Inflammatory macrophage treated with lipopolysaccharide for 4 hours (primary cell): ENCODE measurements at places on chromosomes 4 and X.
A peak's percentile ranks its signal among the peaks of the same experiment; 100 is the strongest.

- no peak for DNase-seq
These were observed 2412.8 kb downstream of the ARAP2 start for GRCh38 chr4:33831442-33832066.

DNA sequence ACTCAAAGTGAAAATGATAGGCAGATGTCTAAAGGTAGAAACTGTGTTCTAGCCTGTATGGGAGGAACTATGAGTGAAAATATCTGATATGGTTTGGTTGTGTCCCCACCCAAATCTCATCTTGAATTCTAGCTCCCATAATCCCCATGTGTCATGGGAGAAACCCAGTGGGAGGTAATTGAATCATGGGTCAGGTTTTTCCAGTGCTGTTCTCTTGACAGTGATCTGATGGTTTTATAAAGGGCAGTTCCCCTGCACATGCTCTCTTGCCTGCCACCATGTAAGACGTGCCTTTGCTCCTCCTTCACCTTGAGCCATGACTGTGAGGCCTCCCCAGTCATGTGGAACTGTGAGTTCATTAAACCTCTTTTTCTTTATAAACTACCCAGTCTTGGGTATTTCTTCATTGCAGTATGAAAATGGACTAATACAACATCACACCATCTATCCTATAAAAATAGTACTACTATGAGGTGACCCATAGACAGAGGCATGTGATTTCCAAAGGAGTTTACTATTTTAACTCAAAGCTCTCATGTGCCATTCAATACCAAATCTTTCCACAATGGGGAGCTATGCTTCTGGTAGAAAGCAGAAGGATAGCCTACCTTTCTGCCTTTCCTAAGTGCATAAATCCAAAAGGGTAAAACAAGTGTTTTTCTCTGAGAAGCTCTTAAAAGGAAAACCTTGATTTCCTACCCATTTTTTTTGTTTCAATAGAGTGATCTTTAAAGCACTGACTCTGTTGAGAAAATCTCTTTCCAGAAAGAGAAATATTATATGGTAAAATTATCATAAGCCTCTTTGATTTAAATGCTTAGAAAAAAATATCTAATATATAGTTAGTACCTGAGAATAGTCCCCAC lies 38.8 kb downstream of the SEC31A start:
- DNase-seq, result peak; percentile 20

- no peak for DNase-seq
These were observed 57.1 kb upstream of the ADGRG2 start for GRCh38 chrX:19179389-19179788.

GRCh38 chr4:167578906-167579305 lies 344.6 kb upstream of the SPOCK3 start:
- DNase-seq, result no peak

DNA sequence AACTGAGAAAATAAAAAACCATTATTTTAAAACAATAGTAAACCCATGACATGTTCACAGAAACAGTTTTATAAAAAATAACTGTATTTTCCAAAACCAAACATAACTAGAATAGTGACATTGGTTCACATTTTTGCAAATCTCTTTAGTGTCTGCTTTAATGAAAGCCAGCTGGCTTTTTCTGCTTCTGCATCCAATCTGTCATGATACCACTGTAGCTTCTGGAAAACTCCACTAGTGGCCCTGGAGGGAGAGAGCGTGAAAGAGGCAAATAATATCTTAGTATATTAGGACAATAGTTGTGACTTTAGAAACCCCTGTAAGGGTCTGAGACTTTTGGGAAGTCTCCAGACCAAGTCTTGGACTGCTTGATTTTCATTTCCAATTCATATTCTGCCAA lies 31.1 kb downstream of the FGFBP1 start:
- DNase-seq, result no peak

DNA sequence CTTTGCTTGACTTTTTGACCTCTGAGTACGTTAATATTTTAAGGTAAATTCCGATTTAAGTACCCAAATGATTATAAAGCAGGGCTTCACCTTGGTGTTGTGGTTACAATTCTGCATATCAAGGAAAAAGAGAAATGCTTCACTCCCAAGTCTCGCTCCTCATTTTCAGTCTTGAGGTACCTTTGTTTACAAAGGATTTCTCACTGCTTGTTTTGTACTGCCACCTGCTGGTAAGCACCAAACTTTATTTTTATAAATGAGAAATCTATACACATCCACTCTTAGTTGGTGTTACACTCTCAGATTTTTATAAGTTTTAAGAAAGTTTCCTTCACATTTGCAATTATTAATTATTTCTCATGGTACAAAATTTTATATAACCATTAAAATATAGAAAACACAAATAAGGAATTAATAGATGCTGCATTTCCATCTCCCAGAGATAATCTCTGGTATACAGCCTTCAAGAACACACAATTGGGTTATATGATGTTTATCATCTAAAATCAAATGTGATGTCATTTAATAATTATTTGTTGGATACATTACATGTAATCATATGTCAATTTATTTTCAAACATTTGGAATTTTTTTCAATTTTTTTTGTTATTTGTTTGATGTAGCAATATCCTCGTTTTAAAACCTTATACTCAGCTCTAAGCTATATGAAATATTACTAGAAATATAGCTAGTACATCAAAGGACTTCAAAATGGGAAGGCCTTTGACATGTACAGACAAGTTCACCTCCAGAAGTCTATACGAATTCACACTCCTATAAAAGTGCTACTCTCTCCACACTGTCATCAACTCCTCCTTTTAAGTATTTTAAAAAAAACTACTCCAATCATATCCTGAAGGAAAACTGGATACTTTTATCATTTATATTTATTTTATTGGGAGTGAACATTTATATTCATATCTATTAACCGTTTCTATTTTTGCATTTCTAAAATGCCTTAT lies 179.9 kb downstream of the KCNIP4 start:
- DNase-seq, result peak; percentile 17

GRCh38 chr4:185734214-185734613 lies 77.8 kb downstream of the SORBS2 start:
- DNase-seq, result peak; percentile 91

DNA sequence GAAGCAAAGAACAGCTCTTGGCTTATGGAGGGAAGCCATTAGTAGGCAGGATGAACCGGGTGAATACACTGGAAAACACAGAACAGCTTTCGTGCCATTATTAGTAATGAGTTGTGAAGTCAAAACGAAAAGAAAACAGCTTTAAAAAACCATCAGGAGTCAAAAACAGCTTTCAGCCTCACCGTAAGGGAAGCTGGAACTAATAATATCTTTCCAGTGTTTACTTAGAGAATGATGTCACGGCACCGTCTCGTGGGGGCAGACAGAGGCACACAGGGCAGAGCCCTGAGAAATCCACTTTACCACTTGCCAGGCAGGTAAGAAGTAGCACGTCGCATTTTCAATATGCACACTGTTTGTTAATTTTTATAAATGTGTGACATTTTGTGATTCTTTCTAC lies 37.9 kb upstream of the HMX1 start:
- DNase-seq, result no peak

DNA sequence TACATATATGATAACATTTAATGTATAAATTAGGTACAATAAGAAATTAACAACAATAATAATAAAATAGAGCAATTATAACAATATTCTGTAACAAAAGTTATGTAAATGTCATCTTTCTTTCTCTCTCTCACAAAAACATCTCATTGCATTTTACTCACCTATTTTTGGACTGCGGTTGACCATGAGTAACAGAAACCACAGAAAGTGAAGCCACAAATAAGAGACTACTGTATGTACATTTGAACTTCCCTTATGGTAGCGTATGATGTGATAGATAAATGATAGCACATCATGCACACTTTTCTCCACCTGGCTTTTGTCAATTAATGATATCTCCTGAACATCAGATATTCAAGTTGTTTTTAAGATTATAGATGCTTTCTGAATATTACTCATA lies 80.5 kb downstream of the HNRNPD start:
- peak; percentile 53 for DNase-seq

DNA sequence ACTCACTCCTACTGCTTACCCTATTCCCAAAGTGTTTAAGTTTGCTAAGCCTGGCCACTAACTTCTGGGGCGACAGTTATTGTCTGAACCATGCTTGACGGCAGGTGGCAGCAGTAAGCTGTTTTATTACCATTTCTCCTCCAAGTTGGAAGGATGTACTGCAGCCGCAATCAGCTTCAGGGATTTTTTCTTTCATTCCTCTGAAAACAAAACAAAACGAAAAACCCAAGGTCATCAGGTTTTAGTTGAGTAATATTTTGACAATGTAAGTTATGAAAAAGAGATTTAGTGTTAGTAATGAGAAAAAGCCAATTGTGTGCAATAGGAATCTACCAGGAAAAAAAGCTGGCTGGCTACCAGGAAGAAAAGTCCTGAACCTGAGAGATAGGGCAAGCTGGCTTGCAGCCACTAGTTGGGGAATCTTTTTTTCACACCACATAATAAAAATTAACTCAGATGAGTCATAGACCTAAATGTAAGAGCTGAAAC lies 13.2 kb upstream of the RAB9B start:
- peak; percentile 45 for DNase-seq

GRCh38 chr4:8001564-8002355 lies 62.1 kb upstream of the AFAP1 start:
- no peak for DNase-seq

GRCh38 chr4:11152684-11153083 lies 276.0 kb downstream of the HS3ST1 start:
- no peak for DNase-seq

- DNase-seq, result peak; percentile 56
These were observed 47.9 kb downstream of the TET2 start for GRCh38 chr4:105194328-105195231.

- no peak for DNase-seq
These were observed 14.8 kb downstream of the FAM9B start for GRCh38 chrX:9019151-9019550.

DNA sequence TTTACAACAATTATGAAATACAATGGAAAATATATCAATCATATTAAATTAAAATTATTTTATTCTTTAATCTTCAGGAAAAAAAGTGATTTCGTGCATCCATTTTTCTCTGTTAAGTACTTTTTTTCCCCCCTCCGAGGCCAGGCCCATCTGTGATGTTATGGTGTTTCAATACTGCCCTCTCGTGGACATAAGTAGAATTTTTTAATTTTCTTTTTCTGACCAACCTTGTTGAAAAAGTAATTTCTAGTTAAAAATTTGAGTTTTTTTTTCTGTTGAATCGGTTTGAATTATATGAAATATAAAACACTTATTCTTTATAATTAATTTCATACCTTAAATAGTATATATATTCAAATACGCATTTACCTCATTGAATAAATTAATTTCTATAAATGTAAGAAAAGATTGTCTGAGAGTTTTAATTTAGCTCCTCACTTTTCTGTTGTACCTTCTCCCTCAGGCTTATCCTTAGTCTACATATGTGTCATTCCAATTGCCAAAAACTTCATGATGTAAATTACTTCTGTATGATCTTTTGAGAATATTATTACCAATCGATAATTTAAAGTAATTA lies 175.8 kb upstream of the TECRL start:
- peak; percentile 29 for DNase-seq

DNA sequence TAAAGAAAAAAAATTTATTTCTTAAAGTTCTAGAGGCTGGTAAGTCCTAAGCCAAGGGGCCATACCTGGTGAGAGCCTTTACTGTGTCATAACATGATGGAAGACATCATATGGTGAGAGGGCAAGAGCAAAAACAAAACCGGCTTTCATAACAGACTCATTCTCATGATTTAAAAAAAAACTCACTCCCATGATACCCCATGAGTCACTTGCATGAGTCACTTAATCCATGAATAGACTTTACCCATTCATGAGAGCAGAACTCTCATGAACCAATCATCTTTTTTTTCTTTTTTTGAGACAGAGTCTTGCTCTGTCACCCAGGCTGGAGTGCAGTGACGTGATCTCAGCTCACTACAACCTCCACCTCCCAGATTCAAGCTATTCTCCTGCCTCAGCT lies 369.7 kb upstream of the DIAPH2 start:
- peak; percentile 5 for DNase-seq

DNA sequence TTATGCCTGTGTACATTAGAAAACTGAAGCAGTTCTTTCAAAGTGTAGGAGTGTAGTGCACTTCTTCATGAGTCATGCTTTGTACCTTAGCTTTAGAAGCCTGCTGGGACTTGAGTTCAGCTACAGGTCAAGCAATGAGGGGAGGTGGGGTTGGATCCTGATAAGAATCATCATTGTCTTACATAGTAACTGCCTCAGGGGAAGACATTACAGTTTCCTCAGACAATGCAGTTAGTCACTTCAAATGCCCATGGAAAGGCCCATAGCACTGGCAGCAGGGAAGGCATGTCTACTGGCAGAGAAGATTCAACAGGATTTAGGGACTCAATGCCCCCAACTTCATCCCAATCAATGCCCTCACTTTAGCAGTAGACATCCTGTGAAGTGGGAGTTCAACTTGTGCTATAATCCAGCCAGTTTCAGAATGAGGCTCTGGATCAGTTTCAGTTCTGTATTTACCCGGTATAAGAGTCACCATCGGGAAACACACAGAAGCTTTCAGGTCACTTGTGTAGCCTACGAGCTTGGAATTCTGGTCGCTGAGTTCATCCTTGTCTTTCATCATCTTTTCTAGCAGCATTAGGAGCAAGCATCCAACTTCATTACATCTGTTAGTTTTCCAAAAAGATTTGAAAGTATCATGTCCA lies 1216.5 kb downstream of the RAPGEF2 start:
- DNase-seq, result no peak

DNA sequence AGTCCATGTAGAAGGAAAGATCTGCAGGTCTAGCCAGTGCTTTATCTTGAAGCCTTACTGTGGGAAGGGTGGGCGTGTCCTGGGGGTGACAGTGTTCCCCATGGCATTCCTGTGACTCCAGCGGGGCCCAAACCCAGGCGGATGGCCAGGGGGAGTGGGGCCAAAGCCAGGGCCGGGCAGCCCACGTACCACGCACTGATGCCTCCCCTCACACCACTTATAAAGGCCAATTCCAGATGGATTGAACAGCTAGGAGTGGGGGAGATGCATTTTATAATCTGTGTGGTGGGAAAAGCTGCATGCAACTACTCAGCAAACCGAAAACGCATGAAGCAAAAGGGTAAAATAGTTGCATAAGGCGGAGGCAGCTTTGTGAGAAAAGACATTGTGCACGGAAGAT lies 36.4 kb downstream of the NELFA start:
- DNase-seq, result no peak

GRCh38 chr4:16503421-16504100 lies 277.3 kb upstream of the TAPT1 start:
- DNase-seq, result no peak

DNA sequence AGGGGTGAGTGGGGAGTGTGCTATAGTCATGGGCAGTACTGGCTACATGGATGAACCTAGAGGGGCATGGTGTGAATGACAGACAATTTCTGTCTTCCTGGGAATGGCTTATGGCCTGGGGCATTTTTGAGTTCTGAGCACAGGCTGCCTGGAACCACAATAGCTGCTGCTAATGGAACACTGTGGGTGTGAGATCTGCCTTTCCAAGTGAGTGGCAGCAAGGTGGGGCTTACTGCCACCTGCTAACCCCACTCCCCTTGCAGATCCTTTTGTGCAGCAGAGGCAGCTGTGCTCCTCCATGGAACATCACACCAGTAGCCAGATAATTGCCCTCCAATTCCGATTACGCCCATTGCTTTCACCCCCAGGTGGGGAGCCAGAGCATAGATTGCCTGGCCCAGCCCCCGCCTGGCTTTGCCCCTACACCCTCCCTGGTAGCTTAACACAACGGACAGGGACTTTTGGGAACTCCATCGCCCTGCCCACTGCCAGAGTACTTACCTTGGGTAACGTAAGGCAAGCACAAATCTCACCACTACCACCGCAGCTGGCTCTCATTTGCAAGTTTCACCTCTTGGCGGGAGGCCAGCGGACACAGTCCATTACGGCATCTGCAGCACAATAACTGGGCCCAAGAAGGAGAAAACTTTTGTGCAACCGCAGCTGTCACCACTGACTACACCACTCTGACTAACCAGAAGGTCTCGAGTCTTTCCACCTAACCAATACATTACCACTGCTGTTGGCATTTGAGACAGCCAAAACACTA lies 421.2 kb upstream of the NWD2 start:
- DNase-seq, result no peak
